Activated CD4-positive, alpha-beta T cell treated with anti-CD3 and anti-CD28 coated beads, Interleukin-2, amount 50 U/mL, for 24 hours (primary cell): ENCODE measurements at places on chromosomes 3 and 15.

- no peak for DNase-seq
Observed at GRCh38 chr3:183564046-183564445, 8.5 kb upstream of the KLHL6 start.

GRCh38 chr15:79037848-79038247 lies 52.7 kb downstream of the RASGRF1 start:
- no peak for DNase-seq

DNA sequence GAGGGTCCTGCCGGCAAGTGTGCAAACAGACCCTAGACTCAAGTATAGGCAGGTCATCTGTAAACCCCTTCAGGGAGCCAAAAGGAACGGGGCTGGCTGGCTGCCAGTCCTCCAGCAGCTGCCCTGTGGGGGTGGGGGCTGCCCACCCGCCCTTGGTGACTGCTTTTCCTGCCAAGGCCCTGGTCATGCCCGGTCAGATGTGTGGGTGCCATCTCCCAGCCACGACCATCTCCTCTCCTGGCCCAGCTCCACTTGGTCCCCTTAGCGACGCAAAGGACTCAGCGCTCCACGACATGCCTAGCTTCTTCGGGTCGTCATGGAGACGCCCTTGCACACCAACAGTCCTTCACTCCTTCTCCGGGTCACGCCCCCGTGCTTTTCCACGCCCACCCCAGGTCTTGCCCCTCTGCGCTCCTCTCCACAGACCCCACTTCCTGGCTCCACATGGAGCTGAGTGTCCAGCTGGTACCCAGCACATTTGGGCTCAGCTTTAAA lies 2.4 kb downstream of the MUC4 start:
- DNase-seq, result no peak

DNA sequence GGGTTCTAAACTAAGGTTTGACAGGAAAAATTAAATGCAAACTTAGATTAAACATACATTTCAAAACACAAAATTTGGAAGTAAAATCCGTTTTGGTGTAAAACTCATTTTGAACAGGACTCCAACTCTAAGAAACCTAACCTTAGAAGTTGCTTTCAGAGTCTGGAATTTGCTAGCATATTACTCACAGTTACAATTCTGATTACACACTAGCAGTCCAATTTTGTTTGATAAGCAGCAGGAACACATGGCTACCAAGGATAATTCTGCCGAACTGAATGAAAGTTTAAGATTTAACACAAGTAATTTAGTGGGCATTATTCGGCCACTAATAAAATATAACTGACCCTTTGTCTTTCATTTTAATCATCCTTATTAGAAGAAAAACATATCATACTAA lies 49.6 kb downstream of the FRMD5 start:
- no peak for DNase-seq

GRCh38 chr3:73352841-73353645 lies 271.7 kb downstream of the PDZRN3 start:
- DNase-seq, result no peak

GRCh38 chr15:70855764-70856163 lies 1.8 kb upstream of the LARP6 start:
- DNase-seq, result no peak

DNA sequence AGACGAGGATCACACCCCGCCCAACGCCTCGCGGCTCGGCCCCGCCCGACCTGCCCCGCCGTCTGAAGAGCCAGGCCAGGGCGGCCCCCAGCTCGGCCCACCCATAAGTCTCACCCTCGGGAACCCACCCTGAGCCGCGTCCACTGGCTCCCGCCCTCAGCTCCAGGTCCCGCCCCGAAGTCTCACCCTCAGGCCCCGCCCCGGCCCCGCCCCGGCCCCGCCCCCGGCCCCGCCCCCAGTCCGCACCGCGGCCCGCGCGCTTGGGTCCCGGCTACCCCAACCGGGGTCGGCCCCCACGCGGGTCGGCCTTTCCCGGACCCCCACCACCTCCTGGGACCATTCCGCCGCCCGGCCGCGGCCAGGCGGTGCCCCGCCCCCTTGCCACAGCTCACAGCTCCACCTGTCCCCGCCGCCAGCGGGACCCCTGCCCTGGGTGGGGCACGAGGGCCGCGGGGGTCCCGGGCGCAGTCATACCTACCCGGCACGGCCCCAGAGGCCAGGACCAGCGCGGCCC lies 489 bp downstream of the CSPG5 start:
- DNase-seq, result peak; percentile 23

GRCh38 chr3:60053526-60054265 lies 1003.9 kb upstream of the CFAP20DC start:
- peak; percentile 75 for DNase-seq

- no peak for DNase-seq
Observed at GRCh38 chr3:169288553-169288952, 375.0 kb downstream of the MECOM start.

DNA sequence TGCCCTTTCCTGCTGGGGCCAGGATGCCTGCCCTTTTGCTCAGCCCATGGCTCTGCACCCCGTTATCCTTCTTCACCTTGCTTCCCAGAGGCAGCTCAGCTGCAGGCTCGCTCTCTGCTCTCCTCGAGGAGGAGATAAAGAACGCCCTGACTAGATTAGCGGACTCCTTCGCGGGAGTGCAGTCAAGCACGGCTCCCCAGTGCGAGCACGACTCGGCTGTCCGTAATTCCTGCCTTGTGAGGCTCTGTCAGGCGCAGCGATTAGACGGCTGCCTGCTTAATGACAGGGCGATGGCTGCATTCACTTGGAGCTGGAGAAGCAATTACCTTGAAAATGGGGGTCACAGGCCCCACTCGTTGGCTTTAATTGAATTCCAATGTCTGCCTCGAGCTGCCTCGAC lies 25.9 kb downstream of the TLE3 start:
- no peak for DNase-seq

DNA sequence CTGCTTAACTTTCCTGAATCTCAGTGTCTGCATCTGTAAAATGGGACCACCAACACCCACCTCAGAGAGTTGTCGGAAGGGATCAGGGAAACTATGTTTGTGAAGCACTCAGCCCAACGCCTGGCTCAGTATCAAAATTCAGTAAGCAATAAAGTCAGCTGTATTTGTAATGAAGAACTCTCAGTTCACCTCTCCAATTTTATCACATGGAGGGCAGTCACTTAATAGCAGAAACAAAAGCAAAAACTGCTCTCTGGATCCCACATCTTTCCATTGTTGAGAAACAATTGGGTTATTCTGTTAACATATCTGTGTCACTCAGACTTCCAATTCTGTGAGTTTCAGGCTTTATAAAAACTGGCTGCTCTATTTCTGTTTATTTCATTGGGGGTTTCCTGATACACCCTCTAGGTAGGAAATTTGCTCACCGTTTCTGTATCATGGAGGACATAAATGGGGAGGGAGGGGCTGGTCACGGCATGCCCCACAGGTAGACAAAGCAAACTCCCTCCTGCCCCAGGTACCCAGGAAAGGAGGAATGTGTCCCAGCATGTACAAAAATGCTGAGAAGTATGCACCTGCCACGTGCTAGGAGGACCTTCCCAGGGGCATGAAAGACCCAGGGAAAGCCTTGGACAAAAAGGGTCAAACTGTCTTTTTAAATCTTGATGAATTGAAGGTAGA lies 81.4 kb upstream of the LMOD3 start:
- DNase-seq, result no peak

DNA sequence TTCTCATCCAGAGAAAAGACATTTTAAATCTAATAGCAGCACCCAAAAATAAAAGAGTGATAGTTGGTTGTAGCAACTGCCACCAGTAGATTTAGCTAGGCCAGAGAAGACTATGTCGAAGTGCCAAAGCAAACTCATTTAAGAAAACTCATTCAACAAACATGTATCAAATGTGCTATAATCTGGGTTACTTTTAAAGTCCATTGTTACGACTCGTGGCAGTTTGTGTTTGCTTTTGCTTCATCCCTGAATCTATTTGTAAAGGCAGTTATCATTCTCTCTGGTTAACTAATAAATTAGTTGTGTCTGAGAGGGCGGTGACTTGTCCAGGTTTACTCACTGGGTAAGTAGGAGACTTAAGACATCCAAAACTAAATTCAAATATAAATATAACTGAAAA lies 159.4 kb downstream of the ZIC4 start:
- no peak for DNase-seq

GRCh38 chr3:193814166-193814892 lies 221.3 kb downstream of the OPA1 start:
- no peak for DNase-seq

- DNase-seq, result no peak
Observed at GRCh38 chr15:48559285-48559684, 86.2 kb downstream of the FBN1 start.

DNA sequence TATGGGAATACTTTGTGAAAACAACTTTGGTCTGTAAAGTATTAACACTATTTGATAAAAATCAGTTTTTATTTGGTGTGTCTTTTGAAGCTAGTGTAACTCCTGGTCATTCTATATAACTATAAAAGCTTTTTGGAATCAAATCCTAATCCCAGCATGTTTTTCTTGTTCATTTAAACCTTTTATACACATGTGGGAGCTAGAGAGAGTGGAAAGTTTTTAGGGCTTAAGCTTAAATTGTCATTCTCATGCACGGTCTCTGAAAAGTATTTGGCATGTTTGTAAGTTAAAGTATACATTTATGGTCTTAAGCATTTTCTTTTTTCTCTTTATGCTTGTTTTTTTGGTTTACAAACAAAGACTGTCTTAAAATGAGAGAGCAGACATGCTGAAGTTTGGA lies 83.4 kb upstream of the RARB start:
- no peak for DNase-seq

- no peak for DNase-seq
Observed at GRCh38 chr3:138850151-138850550, 15.4 kb upstream of the PIK3CB start.

GRCh38 chr3:126515066-126515706 lies 2.4 kb downstream of the UROC1 start:
- DNase-seq, result no peak

DNA sequence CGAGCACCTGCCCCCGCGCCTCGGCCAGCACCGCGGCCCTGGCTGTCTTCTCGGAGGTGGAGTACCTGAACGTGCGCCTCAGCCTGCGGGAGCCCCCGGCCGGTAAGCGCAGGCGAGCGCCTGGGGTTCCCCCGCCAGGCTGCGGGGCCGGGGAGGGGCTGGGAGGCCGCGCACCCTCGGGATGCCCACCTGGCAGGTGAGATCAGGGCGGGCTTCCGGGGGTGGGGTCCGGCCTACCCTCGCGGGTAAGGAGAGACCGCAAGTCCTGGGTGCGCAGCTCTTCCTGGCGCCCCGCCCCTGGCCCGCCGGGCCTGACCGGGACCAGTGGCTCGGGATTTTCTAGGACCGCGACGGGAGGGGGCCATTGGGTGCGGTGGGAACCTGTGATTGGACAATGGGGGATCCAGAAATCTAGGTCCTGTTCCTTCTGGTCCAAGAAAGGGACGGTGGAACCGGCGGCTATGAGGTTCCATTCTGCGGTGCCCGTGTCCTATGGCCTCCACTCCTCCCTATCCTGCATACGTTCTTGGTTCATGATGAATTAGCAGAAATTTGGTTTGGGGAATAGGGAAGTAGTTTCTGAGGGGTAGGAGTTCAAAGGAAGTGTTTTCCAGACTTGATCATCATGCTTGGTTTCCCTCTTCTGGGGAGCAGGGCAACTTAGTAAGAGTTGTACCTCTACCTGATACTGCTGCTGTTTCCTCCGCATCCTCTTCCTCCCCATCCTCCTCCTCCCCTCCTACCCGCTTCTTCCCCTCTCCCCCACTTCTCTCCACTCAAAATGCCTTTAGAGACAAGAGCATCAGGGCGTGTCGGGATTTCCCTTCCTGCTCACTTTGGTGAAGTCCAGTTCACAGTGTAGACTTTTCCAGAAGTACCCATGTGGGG lies 808 bp downstream of the ARRDC4 start:
- peak; percentile 1 for DNase-seq

GRCh38 chr3:134013280-134013679 lies 16.4 kb downstream of the SLCO2A1 start:
- no peak for DNase-seq

DNA sequence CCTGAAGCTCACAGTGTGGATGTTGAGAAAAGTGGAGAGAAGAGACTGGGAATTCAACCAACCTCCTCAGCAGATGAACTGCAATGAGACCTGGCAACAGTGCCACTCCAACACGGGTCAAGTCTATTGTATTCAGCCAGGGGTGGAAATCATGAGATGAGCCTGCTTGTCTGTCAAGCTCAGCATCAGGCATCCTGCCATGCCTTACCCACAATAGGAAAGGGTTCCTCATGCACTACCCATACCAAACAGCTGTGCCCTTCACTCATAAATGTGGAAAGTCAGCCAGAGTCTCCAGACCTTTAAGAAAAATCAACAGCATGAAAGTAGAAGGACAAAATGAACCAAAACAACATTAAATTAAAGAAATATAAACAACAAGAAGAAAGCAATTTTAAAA lies 542.1 kb downstream of the EPHB1 start:
- no peak for DNase-seq

GRCh38 chr15:64048781-64049460 lies 2.6 kb upstream of the DAPK2 start:
- DNase-seq, result no peak

DNA sequence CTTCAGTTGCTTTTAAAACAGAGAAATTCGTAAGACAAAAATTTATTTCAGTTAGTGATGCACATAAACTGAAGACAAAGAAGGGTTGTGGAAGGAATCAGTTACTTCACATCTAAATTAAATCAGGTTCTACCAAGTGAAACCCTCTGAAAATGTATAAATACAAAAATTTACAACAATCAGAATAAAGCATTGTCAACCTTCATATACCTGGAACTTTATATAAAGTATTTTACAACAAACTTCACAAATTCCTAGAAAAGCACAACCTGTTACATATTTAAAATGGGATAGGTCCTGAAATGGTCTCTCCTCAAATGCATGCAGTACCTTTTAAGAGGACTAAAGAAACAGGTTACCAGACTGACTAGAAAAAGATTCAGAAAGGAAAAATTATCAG lies 26.9 kb downstream of the ATOSA start:
- DNase-seq, result no peak

GRCh38 chr15:98154863-98155262 lies 194.4 kb downstream of the ARRDC4 start:
- no peak for DNase-seq

DNA sequence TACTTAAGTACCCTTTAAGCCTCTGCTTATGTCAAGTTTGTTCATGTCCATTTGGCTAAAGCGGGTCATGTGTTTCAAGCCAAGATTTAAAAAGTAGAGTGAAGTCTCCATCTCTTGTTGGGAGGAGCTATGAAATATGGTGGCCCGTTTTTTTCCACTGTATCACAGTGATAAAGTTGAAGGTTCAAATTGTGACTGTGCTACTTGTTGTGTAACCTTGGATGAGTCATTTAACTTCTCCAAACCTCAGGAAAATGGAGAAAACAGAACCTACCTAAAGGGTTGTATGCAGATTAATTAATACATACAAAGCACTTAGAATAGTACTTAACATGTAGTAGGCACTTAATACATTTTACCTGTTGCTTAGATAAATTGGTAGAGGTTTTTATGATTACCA lies 43.4 kb downstream of the SNAPC5 start:
- DNase-seq, result no peak
